ENCODE measurements at places on chromosomes 7 and 10.

GRCh38 chr7:96931891-96932290 lies 73.5 kb upstream of the DLX6 start:
- no peak for DNase-seq

GRCh38 chr10:63578501-63578900 lies 57.3 kb downstream of the REEP3 start:
- no peak for DNase-seq

GRCh38 chr7:51019891-51020870 lies 237.5 kb upstream of the GRB10 start:
- no peak for DNase-seq

GRCh38 chr7:31082447-31082846 lies 30.3 kb downstream of the ADCYAP1R1 start:
- DNase-seq: no peak

DNA sequence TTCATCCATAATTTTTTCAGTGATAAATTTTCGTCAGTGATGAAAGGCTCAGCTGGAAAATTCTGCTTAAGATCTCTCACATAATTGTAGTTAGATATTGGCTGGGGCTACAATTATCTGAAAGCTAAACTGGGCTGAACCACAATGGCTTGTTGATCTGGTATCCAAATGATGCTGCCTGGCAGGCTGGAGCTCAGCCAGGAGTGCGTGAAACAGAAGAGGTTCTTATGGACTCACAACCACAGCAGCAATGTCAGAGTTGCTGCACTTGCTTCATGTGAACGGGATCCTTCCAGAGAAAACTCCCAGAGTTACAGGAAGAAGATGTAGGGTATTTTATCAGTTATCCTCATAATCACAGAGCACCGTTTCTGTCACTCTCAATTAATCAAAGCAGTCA lies 533.2 kb upstream of the POM121L12 start:
- no peak for DNase-seq

DNA sequence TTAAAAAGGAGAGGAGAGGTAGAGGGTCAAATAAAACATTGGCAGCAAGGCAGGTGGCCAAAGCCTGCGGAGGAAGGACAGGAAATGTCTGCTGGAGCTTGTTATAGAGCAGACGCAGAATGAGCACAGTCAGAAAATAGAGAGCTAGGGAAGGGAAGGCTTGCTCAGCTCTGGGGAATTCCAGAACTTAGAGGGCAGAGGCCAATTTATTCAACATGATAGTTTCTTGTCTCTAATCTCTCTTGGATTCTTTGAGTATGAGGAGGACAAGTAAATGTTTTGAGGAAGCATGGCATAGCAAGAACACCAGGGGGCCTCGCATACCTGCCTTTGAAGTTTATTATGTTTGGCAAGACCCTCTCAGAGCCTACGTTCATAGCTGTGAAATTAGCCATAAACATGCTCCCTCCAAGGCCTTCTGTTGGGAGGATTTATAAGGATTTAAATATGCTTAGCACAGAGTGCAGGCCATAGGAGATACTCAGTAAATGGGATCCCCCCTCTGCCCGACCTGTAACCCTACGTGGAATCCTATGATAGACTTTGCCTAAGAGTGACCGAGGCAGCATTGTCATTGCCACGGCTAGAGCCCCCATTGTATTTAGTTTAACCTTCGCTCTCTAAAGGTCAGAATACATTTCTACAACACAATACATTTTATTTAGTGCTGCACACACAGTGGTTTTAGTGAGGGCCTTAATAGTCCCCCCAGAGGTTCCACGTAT lies 293.9 kb downstream of the CCDC3 start:
- no peak for DNase-seq

DNA sequence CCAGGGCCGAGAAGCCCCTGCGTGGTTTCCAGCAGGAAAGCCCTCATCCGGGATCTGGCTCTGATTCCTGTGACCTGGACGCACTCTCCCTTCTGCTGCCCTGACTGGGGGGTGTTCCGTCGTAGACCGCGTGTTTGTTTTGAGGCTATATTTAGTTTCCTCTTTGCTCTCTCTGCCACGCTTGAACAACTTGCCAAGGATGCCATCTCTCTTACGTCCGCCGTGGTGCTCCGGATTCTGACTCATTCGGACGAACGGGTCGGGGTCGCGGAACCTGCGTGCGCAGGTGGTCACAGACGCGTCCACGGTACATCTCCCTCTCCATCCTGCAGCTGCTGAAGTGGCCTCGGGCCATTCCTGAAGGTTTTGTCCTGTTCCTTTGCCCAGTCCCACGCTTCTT lies 10.4 kb upstream of the SORCS3 start:
- DNase-seq: no peak

- DNase-seq: no peak
Observed at GRCh38 chr7:139782932-139783331, 5.1 kb upstream of the HIPK2 start.

- no peak for DNase-seq
Observed at GRCh38 chr10:32057036-32057372, 779 bp upstream of the KIF5B start.

- no peak for DNase-seq
Observed at GRCh38 chr10:64196638-64197315, 675.6 kb downstream of the REEP3 start.

DNA sequence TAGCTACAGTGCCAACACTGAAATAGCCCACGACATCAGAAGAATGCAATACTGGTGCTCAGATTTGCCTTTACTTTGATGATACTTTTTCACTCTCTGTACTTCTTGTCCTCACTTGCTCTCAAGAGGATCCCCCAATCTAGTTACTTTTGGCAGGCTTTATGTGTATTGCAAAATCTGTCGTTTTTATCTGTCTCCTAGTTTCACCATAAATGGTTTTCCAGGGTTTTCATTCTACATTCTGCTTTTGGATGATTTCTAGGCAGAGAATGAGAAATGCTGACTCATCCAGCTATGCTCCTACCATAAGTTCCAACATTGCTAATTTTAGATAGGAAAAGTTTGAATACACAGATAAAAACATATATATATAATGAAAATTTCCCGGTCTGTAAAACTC lies 659.5 kb upstream of the NRG3 start:
- no peak for DNase-seq

DNA sequence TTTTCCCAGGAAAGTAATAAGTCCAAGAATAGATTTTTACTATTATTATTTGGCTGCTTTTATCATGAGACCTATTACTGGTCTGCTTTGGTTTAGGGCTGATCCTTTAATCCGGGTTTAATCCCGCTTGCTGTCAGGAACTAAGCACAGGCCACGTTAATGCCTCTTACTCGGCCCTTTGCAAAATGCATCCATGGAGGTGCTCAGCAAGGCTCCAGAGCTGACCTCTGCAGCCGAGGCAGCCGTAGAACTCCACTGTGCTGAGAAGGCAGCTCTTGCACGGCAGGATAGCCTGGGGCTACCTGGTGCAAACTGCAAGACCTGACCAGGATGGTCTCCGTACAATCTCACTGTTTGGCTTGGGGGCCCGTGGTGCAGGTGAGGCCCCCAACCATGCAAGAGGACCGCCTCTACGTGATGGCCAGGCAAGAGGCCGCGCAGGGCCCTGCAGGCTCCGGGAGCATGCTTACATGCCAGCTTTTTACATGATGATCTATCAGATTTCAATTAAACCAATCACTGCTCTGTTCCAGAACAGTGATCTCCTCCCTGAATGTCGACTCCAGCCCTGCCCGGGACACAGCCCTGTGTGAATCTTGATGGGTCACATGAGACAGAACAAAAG lies 10.4 kb upstream of the CALML3 start:
- no peak for DNase-seq

- DNase-seq: no peak
Observed at GRCh38 chr7:120370954-120371353, 98.0 kb downstream of the KCND2 start.

DNA sequence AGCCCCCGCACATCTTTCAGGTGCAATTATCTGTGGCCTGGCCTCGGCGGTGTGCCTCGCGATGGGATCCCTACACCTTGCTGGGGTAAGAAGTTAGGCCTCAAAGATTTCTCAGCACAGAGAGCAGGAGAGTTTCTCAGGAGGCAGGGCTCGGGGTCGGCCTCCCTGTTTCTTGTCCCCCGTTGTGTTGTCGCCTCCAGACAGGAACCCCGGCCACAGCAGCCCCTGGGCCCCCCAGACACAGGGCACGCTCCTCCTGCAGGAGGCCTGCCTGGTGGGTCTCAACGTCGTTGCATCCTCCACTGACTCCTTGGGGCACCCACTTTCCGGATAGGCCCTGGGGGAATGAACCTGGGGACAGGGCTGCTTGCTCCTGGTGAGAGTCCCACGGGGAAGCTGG lies 229.1 kb upstream of the SHH start:
- no peak for DNase-seq

DNA sequence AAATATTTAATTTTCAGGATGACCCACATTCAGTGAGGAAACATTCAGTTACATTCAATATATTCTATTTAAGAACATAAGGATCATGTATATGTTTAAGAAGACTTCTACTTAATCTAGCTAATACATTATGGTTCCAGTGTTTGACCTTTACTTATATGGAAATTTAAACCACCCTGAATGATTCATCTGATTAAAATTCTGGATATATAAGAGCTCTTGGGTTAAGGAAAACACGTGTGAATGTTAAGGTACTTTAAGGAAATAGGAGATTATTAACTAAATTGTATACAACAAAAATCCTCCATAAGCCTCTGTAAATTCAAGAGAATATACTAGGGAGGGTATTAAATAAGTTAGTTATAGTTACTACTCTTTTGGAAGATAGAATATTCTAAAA lies 40.9 kb downstream of the HDAC9 start:
- no peak for DNase-seq

GRCh38 chr10:69874449-69874848 lies 72.7 kb downstream of the COL13A1 start:
- no peak for DNase-seq

DNA sequence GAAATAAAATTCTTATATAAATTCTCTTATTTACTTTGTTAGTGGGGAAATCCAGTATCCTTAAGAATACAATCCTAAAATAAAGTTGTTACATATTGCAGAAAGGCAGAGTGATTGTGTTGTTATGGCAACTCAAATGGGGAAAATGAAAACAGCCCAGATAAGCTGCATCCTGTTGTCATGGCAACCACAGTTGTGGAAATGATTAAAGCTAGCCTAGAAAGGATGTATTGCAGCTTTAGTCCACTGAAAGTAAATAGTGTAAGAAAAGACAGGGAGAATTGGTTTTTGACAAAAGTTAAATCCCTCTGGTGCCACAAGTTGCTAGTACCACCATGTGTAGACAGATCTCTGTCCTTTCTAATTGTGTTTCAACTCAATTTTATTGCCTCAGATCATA lies 43.2 kb downstream of the BTRC start:
- no peak for DNase-seq

GRCh38 chr10:29611781-29612381 lies 22.9 kb downstream of the SVIL start:
- DNase-seq: no peak

DNA sequence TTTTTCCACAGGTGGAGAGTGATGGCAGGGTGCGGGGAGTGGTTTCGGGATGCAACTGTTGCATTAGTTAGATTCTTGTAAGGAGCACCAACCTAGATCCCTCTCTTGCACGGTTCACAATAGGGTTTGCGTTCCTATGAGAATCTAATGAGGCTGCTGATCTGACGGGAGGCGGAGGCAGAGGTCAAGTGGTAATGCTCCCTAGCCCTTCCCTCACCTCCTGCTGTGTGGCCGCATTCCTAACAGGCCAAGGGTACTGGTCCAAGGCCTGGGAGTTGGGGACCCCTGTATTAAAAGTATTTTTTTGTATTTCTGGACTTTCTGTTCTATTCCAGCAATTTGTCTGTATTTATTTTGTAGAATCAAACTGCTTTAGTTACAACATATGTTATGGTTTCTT lies 7.2 kb downstream of the CBLL1 start:
- DNase-seq: no peak

DNA sequence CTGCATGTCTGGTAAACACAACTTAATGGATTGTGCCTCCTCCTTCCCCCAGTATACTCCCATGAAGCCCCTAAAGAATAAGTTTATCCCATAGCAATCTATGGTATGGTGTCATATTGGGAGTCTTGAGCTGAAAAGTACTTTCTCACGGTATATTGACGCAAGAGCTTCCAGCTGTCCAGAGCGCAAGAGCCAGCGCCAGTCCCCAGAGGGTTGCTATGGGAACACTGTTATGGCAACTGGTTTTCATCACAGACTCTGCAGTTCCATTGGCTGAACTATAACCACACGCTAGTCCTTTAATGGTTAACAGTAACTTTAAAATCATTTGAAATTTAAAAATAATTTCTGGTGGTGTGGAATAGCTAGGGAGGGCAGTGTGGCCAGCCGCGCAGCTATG lies 46.9 kb downstream of the PRPF18 start:
- DNase-seq: peak; percentile 88

GRCh38 chr7:143490717-143491306 lies 13.1 kb downstream of the TAS2R41 start:
- DNase-seq: no peak

DNA sequence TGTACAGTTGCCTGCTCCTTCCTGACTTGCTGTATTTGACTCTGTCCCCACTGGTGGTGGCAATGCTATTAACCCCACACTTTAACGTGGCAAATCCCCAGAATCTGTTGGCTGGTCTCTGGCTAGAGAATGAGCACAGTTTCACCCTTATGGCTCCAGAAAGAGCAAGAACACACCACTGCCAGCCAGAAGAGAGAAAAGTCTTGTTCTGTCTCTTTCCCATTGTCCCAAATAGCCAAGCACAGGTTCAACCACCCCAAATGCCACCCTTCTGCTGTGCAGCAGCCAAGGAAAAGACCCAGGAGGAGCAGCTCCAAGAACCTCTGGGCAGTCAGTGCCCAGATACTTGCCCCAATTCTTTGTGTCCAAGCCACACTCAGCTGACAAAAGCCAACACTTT lies 11.3 kb downstream of the SLC16A9 start:
- no peak for DNase-seq

GRCh38 chr7:25853314-25853713 lies 298.7 kb upstream of the NFE2L3 start:
- no peak for DNase-seq

GRCh38 chr7:129801882-129802281 lies 150.9 kb downstream of the UBE2H start:
- no peak for DNase-seq

DNA sequence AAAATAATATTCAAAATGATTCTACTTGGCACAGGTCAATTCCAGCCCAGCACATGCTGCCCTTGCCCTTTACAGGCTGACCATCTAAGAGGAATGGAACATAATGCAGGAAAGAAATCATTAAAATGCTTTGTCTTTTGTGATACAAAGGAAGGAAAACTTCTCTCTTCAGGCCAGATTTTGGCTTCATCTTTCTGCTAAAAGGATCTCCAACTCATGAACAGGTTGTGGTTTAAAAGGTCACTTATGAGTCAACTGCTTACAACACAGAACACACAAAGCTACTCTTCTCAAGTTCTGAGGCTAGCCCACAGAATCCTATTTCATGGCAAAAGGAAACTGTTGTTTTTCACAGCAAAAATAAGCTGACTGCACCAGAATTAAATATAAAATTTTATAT lies 197.1 kb downstream of the DOCK4 start:
- DNase-seq: no peak

GRCh38 chr7:43480581-43480980 lies 102.3 kb upstream of the STK17A start:
- DNase-seq: no peak

DNA sequence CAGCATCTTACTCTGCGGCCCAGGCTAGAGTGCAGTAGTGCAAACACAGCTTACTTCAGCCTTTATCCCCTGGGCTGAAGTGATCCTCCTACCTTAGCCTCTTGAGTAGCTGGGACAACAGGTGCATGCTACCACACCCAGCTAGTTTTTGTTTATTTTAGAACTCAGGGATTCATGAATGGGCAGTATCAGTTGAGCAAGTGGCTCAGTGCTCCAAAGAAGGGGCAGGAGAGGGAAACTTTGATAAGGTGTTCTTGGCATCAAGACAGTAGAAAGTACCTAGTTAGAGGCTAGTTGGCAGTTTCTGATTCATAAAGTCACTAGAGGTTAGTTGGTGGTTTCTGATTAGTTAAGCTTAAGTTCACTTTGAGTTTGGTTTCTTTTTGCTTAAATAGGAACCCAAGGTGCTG lies 18.4 kb downstream of the TRIM24 start:
- no peak for DNase-seq

Measured in Right ventricle myocardium superior (tissue), 1 donor.